ENCODE measurements at places on chromosomes 5 and 9.

DNA sequence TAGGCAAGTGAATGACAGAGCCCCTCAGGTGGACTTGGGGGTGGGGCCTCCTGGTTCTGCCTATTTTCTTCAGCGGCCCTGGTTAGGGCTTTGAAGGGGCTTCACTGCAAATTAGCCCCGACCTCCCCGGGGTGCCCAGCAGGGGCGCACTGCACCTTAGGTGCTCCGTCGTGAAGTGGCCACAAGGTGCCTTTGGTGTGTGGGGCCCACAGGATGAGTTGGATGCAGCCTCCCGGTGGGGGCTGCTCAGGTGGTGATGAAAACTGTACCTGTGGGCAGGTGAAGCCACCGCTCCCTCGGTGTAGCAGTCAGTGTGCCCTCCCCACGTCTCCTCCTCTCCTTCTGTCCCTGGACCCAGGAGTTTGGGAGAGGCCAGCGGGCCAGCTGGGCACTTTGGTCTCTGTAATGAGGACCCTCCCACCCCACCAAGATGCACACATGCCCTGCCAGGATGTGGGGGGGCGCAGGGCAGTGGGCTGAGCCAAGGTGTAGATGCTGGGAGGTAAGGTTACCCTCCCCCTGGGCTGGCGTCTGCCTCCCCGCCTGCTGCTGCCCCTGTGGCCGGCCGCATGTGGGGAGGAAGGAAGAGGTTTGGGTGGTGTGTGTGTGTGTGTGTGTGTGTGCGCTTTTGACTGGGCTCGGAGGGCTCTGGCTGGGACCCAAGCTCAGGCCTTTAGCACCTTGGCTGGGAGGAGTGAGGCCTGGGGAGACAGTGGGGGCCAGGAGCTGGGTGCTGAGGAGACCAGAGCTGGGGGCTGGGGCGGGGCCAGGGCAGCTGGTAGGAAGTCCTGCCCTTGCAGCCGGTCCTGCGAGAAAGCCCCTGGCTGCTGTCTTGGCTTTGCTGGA is 55.6 kb downstream of the RXRA start:
- DNase-seq: peak; percentile 39

DNA sequence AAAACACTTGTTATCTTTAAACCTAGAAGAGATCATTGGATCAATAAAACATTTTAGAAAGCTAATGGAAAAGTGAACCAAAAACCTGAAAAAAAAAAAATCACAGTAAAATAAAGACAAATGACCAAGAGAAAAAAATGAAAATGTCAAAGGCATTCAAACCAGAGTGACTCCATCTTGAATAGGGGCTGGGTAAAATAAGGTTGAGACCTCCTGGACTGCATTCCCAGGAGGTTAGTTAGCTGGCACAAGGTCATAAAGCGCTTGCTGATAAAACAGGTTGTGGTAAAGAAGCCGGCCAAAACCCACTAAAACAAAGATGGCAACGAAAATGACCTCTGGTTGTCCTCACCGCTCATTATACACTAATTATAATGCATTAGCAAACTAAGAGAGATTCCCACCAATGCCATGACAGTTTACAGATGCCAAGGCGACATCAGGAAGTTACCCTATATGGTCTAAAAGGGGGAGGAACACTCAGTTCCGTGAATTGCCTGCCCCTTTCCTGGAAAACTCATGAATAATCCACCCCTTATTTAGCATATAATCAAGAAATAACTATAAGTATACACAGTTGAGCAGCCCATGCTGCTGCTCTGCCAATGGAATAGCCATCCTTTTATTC is 116.7 kb upstream of the NEK6 start:
- DNase-seq: no peak

DNA sequence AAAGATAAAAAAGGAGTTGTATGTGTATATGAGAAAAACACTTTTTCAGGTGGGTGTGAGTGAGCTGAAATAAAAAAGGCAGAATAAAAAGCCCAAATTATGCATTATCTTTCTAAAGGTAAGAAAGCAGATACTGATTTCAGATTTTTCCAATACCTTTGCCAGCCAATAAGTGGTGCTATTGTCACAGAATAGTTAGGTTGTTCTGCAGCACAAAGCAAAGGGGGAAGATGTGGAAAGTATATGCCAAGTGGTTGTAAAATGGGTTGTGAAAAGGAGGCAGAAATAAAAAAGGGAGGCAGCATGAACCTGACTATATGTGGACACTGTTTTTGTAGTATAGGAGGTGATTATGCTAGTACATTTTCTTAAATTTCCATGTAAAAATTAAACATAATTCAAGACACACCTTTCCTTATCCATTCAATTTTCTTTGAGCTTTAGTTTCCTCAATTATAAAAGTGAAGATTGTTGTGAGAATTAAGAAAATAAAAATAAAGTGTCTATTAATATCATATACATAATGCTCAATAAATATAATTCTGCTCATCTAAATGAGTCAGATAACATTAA is 106.7 kb downstream of the SMIM15 start:
- DNase-seq: peak; percentile 46

- DNase-seq: no peak
Observed at GRCh38 chr5:149011084-149011483, 51.8 kb downstream of the SH3TC2 start.

GRCh38 chr5:169561893-169562292 is 21.7 kb upstream of the SPDL1 start:
- no peak for DNase-seq

DNA sequence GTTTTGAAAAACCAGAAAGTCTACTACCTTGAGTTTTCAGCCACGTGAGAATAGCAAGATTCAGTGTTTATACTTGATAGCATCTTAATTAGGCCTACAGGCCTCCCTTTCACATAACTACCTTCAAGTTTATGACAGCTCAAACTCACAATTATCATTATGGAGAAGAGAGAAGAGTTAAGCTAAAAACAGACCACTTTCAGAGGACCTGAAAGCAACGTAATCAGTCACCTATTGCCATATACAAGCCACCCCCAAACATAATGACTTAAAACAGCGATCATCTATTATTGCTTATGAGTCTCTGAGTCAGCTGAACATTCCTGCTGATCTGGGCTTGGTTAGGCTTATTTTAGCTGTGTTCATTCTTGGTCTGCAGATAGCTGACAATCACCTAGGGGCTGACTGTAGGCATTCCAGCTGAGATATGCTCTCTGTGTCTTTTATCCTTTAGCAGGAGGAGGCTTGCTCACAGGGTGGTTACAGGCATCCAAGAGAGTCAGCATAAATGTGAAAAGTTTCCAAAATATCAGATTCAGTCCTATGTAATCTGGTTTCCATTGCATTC is 130.9 kb downstream of the COX7C start:
- no peak for DNase-seq

Data from MV-4-11 (cell line).